Kidney epithelial cell (primary cell): ENCODE measurements at places on chromosomes 13 and 19. TPM values are rescaled to one million over a fixed set of nuclear protein-coding genes. Genes with fewer than 3 reads are reported as not detected.

DNA sequence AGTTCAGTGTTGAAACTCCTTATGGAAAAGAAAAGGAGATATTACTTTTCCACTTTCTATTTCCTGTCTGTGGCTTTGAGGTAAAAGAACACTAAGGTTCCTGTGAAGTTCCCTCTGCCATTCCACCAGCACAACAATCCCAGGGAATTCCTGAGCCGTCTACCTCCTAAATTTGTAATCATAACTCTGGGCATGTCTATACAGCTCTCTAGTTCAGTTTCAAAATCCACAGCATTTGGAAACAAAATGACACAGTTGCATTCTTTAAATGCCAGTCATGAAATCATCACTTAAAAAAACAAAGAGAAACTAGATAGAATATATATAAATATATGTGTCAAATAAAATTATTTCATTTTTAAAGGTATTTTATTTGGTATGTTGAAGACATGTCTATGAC lies 9.0 kb upstream of the THSD1 start:
- no peak for DNase-seq

CACNA1A gene
- 0.29 and 0.41 TPM in 2 replicates for total RNA-seq

GRCh38 chr19:52226652-52227051 lies 36.8 kb downstream of the PPP2R1A start:
- DNase-seq, result no peak

OXGR1 gene
- total RNA-seq, result not detected in 2 replicates

DNA sequence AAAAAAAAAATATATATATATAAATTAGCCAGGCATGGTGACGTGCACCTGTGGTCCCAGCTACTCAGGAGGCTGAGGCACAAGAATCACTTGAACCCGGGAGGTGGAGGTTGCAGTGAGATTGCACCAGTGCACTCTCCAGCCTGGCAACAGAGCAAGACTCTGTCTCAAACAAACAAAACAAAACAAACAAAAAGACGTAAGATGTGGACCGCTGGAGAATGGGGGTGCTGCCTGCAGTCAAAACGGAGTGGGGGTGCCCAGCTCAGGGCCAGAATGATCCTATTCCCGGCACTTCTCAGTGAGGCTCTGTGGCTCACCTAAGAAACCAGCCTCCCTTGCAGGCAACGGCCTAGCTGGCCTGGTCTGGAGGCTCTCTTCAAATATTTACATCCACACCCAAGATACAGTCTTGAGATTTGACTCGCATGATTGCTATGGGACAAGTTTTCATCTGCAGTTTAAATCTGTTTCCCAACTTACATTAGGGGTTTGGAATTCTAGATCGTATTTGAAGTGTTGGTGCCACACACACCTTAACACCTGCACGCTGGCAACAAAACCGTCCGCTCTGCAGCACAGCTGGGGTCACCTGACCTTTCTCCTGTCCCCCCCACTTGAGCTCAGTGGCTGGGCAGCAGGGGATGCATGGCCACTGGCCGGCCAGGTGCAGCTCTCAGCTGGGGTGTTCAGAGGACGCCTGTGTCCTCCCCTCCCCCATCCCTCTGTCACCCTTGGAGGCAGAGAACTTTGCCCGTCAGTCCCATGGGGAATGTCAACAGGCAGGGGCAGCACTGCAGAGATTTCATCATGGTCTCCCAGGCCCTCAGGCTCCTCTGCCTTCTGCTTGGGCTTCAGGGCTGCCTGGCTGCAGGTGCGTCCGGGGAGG lies at the start of gene F7:
Gene F7 (plus strand): TSS at position 760 of the 889 bp plus-strand sequence. CDS start 51 bp downstream, at position 811.
- no peak for DNase-seq

GRCh38 chr13:113952151-113952982 lies 21.5 kb downstream of the C13orf46 start:
- DNase-seq, result no peak

DNA sequence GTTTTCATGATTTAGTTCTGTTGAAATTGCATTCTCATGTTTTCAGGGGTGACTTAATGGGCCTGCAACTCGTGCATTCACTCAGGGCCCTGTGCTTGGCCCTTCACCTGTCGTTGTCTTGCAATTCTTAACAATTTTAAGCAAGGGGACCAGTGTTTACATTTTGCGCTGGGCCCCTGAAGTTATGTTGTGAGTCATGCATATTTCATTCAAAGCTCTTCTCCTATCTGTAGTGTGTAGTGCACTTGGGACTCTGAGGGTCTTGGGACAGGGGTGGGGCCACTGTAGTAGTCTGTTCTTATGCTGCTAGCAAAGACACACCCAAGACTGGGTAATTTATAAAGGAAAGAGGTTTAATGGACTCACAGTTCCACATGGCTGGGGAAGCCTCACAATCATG lies 211.2 kb upstream of the RXFP2 start:
- no peak for DNase-seq

KLK11 gene
- total RNA-seq, result not detected in 2 replicates

TMEM190 gene
- total RNA-seq, result not detected in 2 replicates

DNA sequence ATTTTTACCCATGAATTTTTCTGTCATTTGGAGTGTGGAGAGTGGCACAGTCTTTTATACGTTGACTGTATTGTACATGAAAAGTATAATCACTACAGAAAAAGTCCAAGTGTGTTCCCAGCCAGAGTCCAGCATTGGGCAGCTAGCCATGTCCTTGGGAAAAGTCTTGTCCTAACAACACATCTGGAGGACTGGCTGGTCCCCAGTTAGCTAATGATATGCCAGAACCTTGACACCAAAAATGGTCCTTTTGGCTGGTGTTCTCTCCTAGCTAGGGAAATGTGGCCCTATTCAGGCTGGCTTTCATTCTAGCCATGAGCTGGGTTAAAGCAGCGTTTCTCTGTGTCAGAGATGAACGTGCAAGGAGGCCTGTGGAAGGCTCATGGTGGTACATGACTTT lies 98.9 kb downstream of the ESD start:
- DNase-seq, result no peak

- no peak for DNase-seq
Observed at GRCh38 chr19:23440791-23441190, 45.5 kb upstream of the ZNF91 start.

- DNase-seq, result no peak
Observed at GRCh38 chr13:75870397-75870903, 234.3 kb downstream of the LMO7 start.
